BJ (cell line): ENCODE measurements at places on chromosomes 4 and X. TPM values are rescaled to one million over a fixed set of nuclear protein-coding genes. Genes with fewer than 3 reads are reported as not detected.

DNA sequence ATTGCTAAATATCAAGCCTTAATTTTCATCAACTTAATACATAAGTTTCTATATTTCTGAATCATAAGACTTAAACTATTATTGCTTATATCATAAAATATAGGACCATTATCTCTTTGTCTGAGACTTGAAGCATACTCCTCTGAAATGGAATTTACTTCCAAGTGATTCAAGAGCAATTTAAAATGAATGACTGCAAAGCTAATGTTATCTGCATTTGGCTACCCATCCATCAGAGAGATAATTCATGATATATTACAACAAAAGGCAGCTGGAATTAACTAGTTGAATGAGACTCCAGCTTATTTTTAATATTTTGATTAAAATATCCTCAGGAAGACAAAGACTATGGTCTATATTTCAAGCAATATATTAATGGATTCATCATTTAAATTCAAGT lies 208.6 kb downstream of the UNC5C start:
- DNase-seq = no peak

- DNase-seq = no peak
Measured at GRCh38 chrX:103607364-103608305, at the start of gene TCEAL3. Gene TCEAL3, plus strand, starts transcription at chrX:103607963. Its CDS starts 1,102 bp downstream, at chrX:103609065.

ABLIM2 gene
- polyA plus RNA-seq = 0.07 TPM in 1 of 2 replicates, not detected in the other

DNA sequence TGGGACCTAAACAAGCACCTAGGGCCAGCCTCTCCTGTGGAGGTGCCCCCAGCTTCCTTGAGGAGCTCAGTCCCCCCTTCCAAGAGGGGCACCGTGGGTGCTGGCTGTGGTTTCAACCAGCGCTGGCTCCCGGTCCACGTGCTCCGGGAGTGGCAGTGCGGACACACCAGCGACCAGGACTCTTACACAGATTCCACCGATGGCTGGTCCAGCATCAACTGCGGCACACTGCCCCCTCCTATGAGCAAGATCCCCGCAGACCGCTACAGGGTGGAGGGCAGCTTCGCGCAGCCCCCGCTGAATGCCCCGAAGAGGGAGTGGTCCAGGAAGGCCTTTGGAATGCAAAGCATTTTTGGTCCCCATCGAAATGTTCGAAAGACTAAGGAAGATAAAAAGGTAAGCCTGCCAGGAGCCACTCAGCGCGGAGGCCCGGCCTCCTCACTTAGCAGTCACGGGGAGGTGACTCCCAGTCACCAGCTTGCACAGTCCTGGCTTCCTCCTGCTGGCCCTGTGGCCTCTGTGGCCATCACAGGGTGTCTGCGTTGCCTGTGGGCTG lies 24.9 kb downstream of the RGS12 start:
- DNase-seq = no peak

DNA sequence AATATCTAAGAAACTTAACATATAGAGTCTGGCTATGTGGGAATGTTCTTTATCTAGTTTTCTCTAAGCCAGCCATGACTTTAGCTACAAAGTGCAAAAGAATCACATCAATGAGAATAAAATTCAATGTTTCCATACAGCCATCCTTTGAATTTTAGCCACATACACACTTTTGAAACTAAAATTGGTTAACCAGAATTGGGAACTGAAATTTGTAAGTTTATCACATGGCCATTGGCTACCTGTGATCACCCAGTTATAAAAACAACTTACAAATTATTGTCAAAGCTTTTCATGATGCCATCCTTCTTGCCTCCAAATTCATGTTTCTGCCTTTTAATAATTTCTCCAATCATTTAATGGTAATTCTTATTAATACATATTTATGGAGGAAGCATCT lies 49.9 kb downstream of the PAK3 start:
- DNase-seq = no peak
